ENCODE measurements at places on chromosomes 16 and 17.

DNA sequence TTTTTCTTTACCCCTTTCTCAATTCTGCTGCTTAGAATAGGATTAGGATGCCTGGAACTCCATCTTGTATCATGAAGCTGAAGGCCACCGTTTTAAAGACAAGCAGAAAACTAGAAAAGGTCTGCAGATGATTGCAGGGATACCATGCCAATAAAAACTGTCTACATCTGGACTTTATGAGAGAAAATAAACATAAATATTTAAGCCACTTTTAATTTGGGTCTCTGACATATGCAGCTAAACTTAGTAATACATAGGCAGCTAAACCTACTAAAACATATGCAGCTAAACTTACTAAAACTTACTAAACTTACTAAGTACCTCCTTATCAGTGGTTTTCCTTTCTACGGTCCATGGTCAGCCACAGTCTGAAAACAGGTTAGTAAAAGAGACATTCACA lies 48.4 kb downstream of the FBXL20 start:
- no peak for DNase-seq

DNA sequence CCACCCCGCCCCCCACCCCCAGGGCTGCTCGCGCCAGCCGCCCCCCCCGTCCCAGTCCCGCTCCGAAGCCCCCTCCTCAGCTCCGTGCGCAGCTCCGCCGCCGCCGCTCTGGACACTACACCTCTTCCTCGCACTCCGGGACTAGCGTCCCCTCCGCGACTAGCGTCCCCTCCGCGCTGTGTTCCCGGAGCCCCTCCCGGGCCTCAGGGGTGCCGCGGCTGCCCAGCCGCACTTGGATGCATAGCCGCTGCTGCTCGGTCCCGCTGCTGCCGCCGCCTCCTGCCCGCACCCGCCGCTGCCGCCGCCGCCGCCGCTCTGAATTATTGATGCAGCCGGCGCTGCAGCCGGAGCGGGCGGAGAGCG lies at the start of gene CBLN1:
TSS of gene CBLN1 (minus strand) at position 359 of the 363 bp plus-strand sequence. CDS start 373 bp downstream, outside the sequence.
- no peak for DNase-seq

DNA sequence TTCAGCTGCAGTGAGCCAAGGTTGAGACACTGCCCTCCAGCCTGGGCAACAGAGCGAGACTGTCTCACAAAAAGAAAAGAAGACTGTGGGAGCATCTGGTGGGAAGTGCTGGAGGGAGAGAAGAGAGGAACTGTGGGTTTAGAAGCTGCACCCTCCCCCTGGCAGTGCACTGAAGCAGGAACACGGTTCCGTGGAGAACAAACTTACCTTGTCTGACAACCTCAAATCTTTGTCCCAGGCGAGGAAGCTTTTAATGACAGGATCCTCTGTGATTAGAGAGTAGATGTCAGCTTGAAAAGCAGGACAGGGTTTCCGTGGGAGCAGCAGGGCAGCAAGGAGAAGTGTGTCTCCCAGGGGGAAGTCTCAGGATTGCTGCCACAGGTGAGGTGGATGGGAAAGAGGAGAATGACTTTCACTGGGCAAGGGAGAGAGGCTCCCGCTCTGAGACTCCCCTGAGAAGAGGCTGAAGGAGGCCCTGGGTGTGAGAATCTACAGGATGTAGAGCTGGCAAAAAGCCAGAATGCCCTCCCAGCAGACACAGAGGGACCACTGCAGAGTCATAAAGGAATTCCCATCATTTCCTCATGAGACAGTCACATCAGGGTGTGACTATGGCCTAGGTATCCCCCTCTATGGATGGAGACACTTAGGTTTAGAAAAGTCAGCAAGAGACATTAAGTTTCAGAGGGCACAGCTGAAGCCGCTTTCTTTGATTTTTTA lies 22.9 kb downstream of the PRR11 start:
- no peak for DNase-seq

DNA sequence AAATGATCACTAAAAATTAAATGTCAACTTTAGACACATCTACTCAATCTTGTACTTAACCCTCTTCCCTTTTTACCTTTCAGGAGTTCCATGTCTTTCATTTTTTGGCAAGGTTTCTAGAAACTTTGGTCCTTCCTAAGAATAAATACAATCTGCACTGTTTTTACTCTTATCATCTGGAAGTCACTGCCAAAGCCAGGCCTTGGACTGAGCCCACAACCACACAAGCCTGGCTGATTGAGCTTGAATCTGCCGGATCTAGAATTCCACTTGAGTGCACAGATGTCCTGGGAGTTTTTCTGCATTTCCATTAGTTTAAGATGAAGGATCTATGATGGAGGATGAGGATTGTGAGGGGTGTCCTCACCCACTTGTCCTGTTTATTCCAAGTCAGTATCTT lies 126.1 kb downstream of the VPS53 start:
- no peak for DNase-seq

DNA sequence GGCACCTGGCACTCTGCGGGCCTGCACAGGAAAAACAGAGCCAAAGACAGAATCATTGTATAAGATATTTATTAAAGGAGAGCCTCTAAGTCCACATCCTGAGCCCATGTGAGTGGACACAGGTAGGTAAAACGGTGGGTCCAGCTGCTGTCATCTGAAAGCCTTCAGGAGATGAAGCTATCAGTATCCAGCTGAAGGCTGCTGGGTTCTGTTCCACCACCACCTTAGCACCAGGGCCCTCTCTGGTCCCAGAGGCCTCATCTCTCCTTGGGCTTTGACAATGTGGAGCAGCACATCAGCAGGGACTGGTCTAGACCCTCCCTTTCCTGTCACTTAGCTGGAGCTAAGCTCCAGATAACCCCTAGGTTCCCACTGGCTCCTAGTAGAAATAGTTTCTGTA lies 7.3 kb downstream of the TMEM106A start:
- DNase-seq = no peak

GRCh38 chr17:76783146-76783545 lies 45.2 kb downstream of the MFSD11 start:
- DNase-seq = no peak

GRCh38 chr16:90040152-90041023 lies 21.1 kb upstream of the DBNDD1 start:
- DNase-seq = no peak

DNA sequence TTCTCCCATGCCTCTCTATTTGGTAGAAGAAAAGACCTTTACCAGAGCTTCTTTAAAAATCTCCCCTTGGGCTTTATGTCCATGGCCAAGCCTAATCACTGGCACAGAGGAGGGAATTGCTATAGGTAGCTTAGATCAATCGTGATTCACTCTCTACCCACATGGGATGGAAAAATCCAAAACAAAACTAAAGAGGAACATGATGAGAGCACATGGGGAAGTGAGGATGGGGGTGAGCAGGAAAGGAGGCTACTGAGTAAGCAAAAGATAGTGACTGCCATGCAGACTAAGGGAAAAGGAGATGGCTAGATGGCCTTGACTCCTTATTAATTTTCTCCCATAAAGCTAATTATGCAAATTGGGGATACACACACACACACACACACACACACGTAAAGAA lies 201.2 kb downstream of the HS3ST3A1 start:
- DNase-seq = no peak

GRCh38 chr17:64135000-64135399 lies 5.1 kb upstream of the ERN1 start:
- no peak for DNase-seq

- no peak for DNase-seq
Measured at GRCh38 chr17:34242587-34243363, 12.3 kb upstream of the CCL2 start.

DNA sequence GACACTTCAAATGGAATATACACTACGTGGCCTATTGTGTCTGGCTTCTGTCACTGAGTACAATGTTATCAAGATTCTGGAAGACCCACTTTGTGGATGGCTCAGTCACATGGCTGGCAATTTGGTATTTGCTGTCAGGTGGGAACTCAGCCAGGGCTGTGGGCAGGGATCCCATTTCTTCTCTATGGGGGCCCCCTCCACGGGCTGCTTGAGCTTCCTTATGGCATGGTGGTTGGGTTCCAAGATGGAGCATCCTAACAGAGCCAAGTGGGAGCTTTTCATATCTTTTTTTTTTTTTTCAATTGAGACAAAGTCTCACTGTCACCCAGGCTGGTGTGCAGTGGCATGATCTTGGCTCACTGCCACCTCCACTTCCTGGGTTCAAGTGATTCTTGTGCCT lies 18.0 kb upstream of the CEP20 start:
- DNase-seq = no peak

DNA sequence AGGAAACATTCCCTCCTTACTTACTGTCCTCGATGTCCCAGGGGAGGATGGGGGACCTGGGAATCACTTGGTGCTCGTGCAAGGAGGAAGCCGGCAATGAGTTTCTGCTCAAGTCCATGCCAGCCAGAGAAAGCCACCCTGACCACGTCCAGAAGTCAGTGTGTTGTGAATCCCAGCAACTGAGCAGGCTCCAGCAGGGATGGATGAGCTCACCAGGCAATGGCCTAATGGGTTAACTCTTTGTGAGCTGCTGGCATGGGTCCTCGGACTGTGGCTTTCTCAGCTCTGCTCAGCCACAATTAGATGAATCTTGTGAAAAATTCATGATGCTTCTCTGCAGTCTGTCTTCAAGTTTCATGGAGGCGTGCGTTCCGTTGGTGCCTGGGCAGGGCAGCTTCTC lies at the start of gene PIRT:
TSS of gene PIRT (minus strand) at position 167 of the 400 bp plus-strand sequence. CDS start 12,442 bp downstream, outside the sequence.
- DNase-seq = no peak

DNA sequence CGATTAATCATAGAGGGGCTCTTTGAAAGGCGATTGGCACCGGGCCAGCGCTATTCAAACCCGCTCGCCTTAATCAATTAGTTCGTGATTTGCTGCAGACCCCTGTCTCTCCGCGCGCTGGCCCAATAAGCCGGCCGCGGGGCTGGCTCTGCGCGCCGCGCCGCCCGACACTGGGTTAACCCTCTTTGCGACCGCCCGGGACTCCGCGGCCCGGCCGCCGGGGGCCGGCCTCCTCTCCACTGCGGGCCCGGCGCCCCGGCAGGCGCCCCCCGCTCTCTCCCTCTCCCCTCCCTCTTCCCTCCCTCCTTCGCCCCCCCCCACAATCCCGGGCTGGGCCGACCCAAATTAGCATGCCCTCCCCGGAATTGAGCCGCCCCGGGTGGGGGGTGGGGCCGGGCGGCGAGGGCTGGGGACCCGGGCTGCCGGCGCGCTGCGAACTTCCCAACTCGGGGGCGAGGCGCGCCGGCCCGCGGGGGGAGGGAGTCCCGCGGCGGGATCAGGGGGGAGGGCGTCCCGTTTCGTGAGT lies 428 bp upstream of the SALL1 start:
- no peak for DNase-seq
